ENCODE measurements at places on chromosomes 6 and 20. TPM values are rescaled to one million over a fixed set of nuclear protein-coding genes. Genes with fewer than 3 reads are reported as not detected.

The TNF gene
- polyA plus RNA-seq: 0.40 TPM

The MAFB gene
- 144 TPM for polyA plus RNA-seq

The BPIFA1 gene
- polyA plus RNA-seq: not detected

The SUMO4 gene
- 0.79 TPM for polyA plus RNA-seq

The SIM1 gene
- 21.2 TPM for polyA plus RNA-seq

The PNISR gene
- polyA plus RNA-seq: 272 TPM

The LY6G6D gene
- polyA plus RNA-seq: not detected

The SLC22A7 gene
- polyA plus RNA-seq: 0.79 TPM

The CFAP206 gene
- polyA plus RNA-seq: 2.9 TPM

The STMND1 gene
- 0.33 TPM for polyA plus RNA-seq
